Myometrial cell (primary cell): ENCODE measurements at places on chromosomes 3 and 15. TPM values are rescaled to one million over a fixed set of nuclear protein-coding genes. Genes with fewer than 3 reads are reported as not detected.

LPP gene
- 26.2 and 56.0 TPM in 2 replicates for total RNA-seq

PXYLP1 gene
- 6.3 and 8.2 TPM in 2 replicates for total RNA-seq

GOLGA6D gene
- not detected in 2 replicates for total RNA-seq

ANKUB1 gene
- not detected in 2 replicates for total RNA-seq

FEZF2 gene
- not detected in 2 replicates for total RNA-seq

SCAMP5 gene
- 2.0 and 5.5 TPM in 2 replicates for total RNA-seq

GRK7 gene
- under 0.01 TPM in 1 of 2 replicates, not detected in the other for total RNA-seq

PRKAR2A gene
- total RNA-seq: 28.5 and 34.7 TPM in 2 replicates

EOGT gene
- 20.8 and 36.3 TPM in 2 replicates for total RNA-seq

FGD5 gene
- not detected in 2 replicates for total RNA-seq

SH2D7 gene
- total RNA-seq: not detected in 2 replicates

GP5 gene
- total RNA-seq: under 0.01 TPM in 2 replicates

GOLGA8J gene
- total RNA-seq: not detected in 2 replicates

HCN4 gene
- not detected in 2 replicates for total RNA-seq

FYCO1 gene
- total RNA-seq: 9.5 and 11.3 TPM in 2 replicates

SEMA3G gene
- total RNA-seq: not detected in 2 replicates

SIDT1 gene
- 0.35 TPM in 1 of 2 replicates, not detected in the other for total RNA-seq

IL17RD gene
- 3.5 and 4.6 TPM in 2 replicates for total RNA-seq

GOLGA6L9 gene
- total RNA-seq: under 0.01 and 1.6 TPM in 2 replicates

PARP15 gene
- not detected in 2 replicates for total RNA-seq

TMEM108 gene
- not detected in 2 replicates for total RNA-seq

TMEM212 gene
- total RNA-seq: not detected in 2 replicates

WDR93 gene
- total RNA-seq: 1.2 TPM in 1 of 2 replicates, not detected in the other

KLF15 gene
- 4.6 and 7.1 TPM in 2 replicates for total RNA-seq

DNAH12 gene
- not detected in 2 replicates for total RNA-seq

TMEM207 gene
- total RNA-seq: not detected in 2 replicates

GOLGA8G gene
- not detected in 2 replicates for total RNA-seq

ZBED2 gene
- not detected in 2 replicates for total RNA-seq
